Left ventricle myocardium inferior (tissue), 1 donor: ENCODE measurements at places on chromosomes 4 and X. TPM values are rescaled to one million over a fixed set of nuclear protein-coding genes. Genes with fewer than 3 reads are reported as not detected.
A peak's percentile ranks its signal among the peaks of the same experiment; 100 is the strongest.

DNA sequence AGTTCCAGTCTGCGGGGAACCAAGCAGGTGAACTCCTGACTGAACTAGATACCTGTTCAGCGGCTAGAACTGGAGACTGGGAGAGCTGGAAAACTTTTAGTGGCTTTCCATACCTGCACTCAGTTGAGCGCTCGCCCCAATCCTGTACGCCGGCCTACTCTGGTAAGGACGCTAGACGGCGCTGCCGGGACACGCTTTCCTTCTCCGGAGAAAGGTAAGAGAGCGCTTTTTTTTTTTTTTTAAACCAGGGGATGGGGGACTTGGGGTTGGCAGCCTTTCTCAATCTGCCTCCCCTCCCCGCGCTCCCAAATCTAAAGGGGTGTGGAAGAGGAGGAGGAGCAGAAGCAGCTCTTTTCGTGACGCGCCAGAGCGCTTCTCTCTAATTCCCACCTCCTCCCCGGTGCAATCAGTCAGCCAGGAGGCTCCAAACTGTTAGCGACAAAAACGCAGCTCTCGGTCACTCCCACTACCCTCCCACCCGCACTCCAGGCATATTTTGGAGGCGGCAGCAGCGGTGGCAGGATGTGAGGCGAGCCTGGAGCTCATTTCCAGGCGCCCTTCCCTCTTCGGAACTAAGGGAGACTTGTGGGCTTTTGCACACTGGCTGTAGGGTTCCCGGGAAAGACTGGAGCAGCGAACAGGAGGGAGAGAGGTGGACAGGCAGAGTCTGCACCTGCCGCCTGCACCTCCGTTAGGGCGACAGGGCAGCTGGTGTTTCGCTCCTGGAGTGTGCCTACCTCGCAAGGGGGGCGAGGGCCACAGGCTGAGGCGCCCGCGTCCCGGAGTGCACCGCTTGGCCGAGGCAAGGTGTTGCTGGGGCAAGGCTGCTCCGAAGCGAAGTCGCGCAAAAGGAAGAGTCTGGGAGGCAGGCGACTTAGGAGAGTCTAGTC is at the start of gene IL1RAPL2:
Gene IL1RAPL2, plus strand, starts transcription at position 409 of the 890 bp plus-strand sequence.
- H3K4me1 ChIP-seq, result no peaks in the 10 kb centered on the region
- H3K36me3 ChIP-seq, result no peaks in the 10 kb centered on the region
- no peak for DNase-seq
- H3K27me3 ChIP-seq, result peaks cover 57% of the 10 kb centered on the region

Gene ATP6AP1
- total RNA-seq, result 84.1 TPM

Gene WDR17
- 0.38 TPM for total RNA-seq

Gene MAGEA2
- not detected for total RNA-seq

GRCh38 chrX:54288968-54289367 is 68.9 kb downstream of the WNK3 start:
- no peaks in the 10 kb centered on the region for H3K36me3 ChIP-seq
- no peaks in the 10 kb centered on the region for H3K27me3 ChIP-seq
- no peak overlapping the region for H3K27ac ChIP-seq
- DNase-seq, result no peak
- H3K4me3 ChIP-seq, result no peak overlapping the region

GRCh38 chr4:184473499-184474262 is 669 bp downstream of the IRF2 start:
- H3K4me3 ChIP-seq, result peak overlapping the region; percentile 95
- H3K36me3 ChIP-seq, result no peaks in the 10 kb centered on the region
- H3K4me1 ChIP-seq, result peaks cover 82% of the 10 kb centered on the region
- H3K27me3 ChIP-seq, result no peaks in the 10 kb centered on the region

GRCh38 chrX:37314531-37314930 is 34.6 kb upstream of the PRRG1 start:
- no peak overlapping the region for H3K27ac ChIP-seq
- H3K4me1 ChIP-seq, result no peaks in the 10 kb centered on the region
- no peak overlapping the region for H3K4me3 ChIP-seq
- no peaks in the 10 kb centered on the region for H3K27me3 ChIP-seq

- DNase-seq, result no peak
- H3K4me3 ChIP-seq, result peak overlapping the region; percentile 24
- H3K36me3 ChIP-seq, result no peaks in the 10 kb centered on the region
- H3K4me1 ChIP-seq, result peaks cover 22% of the 10 kb centered on the region
- peak overlapping the region; percentile 88 for H3K27ac ChIP-seq
Observed at GRCh38 chr4:37885496-37885895, 5.4 kb upstream of the TBC1D1 start.

DNA sequence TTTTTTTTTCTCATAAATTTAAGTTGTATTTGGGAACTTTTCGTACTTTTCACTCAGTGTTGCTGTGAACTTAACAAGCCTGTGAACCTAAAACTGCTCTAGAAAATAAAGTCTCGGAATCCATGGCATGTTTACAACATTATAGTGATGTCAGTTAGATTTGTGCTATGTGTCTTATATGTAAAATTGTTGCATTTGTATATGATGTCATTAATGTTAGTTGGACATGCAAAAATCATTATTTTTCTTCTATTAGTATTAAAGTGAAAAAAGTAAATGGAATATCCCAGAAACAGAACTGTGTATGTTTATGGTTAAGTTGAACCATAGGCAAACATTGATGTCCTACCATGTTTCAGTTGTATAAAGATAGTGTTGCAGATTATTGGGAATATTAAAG is 85.2 kb downstream of the STIM2 start:
- no peak overlapping the region for H3K4me3 ChIP-seq
- peaks cover 7% of the 10 kb centered on the region for H3K4me1 ChIP-seq
- H3K27me3 ChIP-seq, result no peaks in the 10 kb centered on the region
- DNase-seq, result no peak
- H3K27ac ChIP-seq, result no peak overlapping the region

GRCh38 chr4:76504613-76505465 is 69.8 kb downstream of the SHROOM3 start:
- no peaks in the 10 kb centered on the region for H3K36me3 ChIP-seq
- H3K4me1 ChIP-seq, result no peaks in the 10 kb centered on the region
- no peak overlapping the region for H3K27ac ChIP-seq
- H3K4me3 ChIP-seq, result no peak overlapping the region

DNA sequence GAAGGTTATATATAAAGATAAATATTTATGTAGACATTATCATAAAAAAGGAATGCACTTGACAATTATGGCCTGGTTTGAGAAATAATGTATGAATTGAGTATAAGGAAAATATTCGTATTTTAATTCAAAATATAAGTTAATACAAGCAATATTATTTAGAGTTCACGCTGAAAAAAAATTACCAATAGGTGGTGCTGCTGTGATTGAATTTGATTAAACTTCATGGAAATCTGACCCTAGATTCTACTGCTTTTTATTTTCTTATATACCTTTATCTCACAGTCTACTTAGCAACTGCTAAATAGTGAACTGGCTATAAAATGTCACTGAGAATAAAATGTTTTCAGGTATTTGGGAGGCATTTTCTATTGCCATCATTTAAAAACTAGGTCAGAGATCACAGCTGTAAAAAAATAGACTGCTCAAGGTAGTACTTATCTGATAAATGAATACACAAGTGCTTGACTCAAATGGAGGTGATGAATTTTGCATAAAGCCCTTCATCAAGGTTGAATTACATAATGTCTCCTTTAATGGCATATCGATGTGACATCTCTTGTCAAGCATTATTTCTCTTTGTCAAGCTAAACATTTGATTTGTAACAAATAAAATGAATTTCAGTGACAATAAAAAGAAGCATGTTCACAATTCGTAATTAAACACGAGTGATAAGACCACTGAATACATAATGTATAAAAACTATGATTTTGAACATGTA is 1638.8 kb upstream of the PCDH7 start:
- H3K4me3 ChIP-seq, result no peak overlapping the region
- no peaks in the 10 kb centered on the region for H3K27me3 ChIP-seq
- H3K4me1 ChIP-seq, result no peaks in the 10 kb centered on the region
- DNase-seq, result no peak
- no peaks in the 10 kb centered on the region for H3K36me3 ChIP-seq

Gene RNF175
- 0.71 TPM for total RNA-seq
